ENCODE measurements at places on chromosomes 11 and 22. TPM values are rescaled to one million over a fixed set of nuclear protein-coding genes. Genes with fewer than 3 reads are reported as not detected.

Gene F2
- not detected for polyA plus RNA-seq

GRCh38 chr22:28963362-28963761, 80.0 kb downstream of the ZNRF3 start:
- no peak for DNase-seq

- DNase-seq, result no peak
Observed at GRCh38 chr22:23850136-23850611, 7.5 kb upstream of the SLC2A11 start.

Gene RTN4R
- polyA plus RNA-seq, result 0.40 TPM

All from BJ (cell line).